ENCODE measurements at places on chromosomes 5 and 9. TPM values are rescaled to one million over a fixed set of nuclear protein-coding genes. Genes with fewer than 3 reads are reported as not detected.
A peak's percentile ranks its signal among the peaks of the same experiment; 100 is the strongest.

DNA sequence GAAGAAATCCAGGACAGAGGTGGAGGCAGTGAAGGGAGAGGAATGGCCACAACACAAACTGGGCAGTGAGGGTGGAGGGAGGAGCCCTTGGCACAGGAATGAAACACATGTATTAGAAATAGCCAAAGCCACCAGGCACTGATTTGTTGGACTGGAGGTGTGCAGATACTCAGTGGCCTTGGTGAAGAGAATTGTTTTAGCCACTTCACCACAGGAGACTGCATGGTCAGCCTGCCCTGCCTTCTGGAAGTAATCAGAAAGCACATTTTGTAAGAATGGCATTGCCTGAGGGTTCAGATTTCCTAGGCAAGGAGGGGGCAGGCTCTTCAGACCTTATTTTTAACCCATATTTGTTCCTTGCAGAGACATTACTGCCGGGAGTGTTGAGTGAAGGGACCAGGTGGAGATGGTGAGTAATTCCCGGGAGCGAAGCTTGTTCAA is 2.2 kb downstream of the SGCD start:
- peak; percentile 45 for DNase-seq

DNA sequence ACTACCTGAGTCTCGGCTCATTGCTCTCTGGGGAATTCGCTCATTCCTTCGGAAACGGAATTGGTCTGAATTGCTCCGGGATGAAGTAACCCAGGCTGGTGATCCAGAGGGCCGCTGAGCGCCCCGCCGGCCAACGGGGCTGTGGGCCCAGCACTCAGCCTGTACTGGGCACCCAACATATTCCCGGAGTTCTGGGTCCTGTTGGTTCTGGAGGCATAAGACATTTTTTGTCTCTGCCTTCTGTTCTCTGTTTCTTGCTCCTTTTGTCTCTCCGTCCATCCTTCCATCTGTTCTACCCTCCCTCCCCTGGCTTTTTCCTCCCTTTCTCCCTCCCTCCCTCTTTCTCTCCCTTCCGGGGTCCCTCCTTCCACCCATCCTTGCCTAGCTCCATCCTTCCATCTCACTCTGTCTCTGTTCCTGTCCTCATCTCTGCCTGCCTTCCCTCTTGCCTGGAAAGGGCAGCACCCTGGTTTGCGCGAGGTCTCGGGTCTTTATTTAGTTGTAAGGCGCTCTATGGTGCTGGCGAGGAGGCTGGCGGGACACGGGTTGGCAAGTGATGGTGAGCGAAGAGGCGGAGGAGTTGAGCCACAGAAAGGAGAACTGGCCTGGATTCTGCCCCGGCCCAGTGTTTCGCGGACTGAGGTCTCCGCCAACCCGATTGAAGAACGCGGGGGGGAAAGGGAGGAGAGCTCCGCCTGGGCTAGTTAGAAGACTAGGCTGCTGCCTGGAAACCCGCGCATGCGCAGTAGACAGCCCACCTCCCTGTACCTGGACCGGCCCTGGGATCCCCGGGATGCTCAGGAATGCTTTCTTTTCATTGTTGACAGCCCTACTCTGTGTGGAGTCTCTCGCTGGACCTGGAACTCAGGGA is 1468.0 kb downstream of the FOXD4L5 start:
- peak; percentile 90 for DNase-seq

DNA sequence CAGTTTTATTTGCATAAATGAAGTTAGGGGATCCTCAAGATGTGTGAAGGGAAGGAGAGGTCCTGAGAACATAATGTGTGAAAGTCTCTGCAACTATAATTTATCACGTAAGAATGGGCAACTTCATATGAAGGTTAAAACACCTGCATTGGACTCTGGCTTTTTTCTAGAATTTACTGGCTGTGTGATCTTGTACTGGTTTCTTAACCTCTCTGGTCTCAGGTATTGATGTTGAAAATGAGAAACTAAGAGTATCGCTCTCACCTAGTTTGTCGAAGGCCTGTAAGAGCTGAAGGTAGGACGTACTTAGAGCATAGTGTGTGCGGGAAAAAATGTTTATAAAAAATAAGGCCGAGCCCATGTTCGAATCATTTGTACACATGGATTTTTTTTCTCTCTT is 280.5 kb downstream of the ICE1 start:
- DNase-seq: no peak

DNA sequence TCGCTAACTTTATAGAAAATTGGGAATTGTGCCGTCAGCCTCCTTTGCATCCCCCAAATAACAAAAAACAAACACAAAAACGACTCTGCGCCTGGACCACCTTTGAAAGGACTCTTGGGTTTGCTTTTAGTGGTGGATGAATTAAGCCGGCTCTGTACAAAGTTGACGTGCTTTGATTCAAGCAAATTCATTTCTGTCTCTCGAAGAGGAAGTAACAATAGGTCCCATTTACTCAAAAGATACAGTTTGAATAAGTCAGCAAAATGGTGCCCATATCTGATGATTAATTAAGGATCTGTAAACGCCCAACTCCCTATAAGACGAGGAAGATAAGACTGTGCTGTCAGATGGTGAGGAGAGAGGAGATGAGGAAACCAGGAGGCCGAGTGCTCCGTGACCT is 67.8 kb downstream of the AK8 start:
- no peak for DNase-seq

DNA sequence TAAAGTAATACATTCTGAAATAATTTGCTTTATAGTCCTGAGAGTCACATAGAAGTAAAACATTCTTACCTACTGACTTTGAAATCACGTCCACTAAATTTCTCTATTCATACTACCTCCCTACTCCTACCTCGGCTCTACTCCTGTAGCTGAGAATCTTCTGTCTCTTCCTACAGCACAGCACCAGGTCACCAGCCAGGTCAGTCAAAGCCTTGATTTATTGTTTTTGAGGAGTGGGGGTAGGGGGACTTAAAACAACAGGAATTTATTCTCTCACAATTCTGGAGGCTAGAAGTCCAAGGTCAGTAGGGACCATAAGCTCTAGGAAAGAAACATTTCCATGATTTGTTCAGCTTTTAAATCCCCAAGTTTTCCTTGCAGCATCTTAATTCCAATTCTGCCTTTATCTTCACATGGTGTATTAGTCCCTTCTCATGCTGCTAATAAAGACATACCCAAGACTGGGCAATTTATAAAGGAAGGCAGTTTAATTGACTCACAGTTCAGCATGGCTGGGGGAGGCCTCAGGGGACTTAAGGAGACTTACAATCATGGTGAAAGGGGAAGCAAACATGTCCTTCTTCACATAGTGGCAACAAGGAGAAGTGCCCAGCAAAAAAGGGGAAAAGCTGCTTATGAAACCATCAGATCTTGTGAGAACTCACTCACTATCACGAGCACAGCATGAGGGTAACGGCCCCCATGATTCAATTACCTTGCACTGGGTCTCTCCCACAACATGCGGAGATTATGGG is 49.6 kb upstream of the CCNG1 start:
- no peak for DNase-seq

DNA sequence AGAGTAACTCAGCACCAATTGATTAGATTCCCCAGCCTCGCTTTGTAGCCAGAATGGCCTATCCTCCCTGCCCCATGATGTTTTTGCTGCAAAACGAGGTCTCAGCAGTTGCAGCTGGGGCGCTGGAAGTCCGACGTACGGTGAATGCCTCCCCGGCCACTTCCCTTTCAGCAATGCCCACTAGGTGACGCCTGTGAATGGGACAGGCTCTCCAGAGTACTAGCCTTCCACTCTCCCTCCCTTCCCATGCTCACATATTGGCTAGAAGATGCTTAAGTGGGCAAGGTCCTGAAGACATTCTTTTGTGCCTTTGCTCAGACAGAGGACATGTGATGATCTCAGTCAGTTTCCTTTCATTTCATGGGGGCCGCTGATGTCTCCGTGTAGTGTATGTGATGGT is 50.8 kb downstream of the DMRT2 start:
- peak; percentile 50 for DNase-seq

DNA sequence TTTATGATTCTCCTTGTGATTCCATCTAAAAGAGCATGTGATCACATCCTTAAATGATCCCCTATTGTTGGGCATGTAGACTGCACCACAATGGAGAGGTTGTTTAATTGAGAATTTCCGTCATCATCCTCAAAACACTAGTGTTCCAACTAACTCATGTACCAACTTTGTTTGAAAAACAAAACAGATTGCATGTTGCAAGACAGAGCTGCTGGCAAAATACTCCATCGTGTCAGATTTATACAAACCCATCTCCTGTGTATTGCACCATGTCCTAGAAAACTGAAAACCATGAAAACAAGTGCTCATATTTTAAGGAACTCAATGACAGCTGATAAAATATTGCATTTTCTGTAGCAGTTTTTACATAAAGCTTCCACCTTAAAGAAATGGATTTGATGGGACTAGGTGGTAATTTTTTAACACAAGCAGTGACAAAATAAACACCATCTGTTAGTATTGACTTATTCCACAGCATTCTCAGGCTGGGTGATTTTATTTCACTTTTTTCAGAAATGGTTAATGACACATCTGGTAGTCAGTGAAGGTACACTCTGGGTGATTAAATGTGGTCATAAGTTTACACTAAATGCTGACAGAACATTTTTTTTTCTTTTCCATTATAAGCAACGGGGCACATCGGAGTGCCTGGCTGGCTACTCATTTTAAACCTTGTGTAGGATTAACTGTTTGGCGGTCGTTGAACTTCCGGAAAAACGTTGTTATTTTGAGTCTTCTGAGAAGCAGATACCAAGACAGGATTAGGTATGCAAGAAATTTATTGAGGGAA is 602.9 kb upstream of the WWC1 start:
- no peak for DNase-seq

DNA sequence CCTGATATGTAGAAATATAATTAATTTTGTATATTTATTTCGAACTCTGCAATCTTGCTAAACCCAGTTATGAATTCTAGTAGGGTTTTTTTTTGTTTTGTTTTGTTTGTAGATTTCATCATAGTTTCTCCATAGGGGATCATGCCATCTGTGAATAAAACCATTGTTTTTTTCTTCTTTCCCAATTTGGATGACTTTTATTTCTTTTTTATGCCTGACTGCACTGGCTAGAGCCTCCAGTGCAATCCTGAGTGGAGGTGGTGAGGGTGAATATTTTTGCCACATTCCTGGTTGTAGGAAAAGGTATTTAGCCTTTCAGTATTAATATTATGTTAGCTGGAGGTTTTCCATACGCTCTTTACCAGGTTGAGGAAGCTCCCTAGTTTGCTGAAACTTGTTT is 70.0 kb upstream of the GFPT2 start:
- DNase-seq: no peak

WHRN gene
- 0.57 TPM for total RNA-seq

PLAC8L1 gene
- total RNA-seq: 0.45 TPM

AGXT2 gene
- not detected for total RNA-seq

IRGM gene
- not detected for total RNA-seq

DNA sequence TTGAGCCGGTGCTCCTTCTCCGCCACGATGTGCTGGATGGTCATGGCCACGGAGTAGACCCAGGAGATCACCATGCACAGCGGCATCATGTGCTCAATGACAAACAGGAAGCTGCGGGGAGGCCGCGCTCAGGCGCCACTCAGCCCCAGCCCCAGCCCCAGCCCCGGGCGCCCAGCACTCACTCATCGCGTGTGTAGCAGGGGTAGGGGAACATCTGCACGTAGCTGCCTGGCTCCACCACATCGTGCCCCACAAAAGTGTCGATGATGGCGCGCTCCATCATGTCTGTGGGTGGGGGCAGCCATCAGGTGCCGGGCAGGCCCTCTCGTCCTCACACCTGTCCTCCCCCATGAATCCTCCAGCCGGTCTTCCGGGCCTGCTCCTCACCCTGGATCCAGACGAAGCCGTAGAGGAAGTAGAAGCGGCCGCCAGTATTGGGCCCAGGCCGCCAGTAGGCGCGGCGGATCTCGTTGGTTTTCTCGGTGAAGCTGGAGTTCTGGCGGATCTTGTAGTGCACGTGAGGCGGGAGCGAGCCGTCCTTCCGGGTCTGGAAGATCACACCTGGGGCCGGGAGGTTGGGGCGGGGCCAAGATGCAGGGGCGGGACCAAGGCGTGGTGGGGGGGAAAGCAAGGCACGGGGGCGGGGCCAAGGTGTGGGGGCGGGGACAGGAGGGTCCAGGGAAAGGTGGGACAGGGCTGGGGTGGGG is 10.1 kb downstream of the ABCA2 start:
- no peak for DNase-seq

TAF11L5 gene
- not detected for total RNA-seq

Measured in left ventricle myocardium superior (tissue), 1 donor.